NCI-H1436 (cell line): ENCODE measurements at places on chromosomes 16 and 17.

- peak; percentile 35 for DNase-seq
Observed at GRCh38 chr17:82374626-82375331, 3.2 kb downstream of the UTS2R start.

DNA sequence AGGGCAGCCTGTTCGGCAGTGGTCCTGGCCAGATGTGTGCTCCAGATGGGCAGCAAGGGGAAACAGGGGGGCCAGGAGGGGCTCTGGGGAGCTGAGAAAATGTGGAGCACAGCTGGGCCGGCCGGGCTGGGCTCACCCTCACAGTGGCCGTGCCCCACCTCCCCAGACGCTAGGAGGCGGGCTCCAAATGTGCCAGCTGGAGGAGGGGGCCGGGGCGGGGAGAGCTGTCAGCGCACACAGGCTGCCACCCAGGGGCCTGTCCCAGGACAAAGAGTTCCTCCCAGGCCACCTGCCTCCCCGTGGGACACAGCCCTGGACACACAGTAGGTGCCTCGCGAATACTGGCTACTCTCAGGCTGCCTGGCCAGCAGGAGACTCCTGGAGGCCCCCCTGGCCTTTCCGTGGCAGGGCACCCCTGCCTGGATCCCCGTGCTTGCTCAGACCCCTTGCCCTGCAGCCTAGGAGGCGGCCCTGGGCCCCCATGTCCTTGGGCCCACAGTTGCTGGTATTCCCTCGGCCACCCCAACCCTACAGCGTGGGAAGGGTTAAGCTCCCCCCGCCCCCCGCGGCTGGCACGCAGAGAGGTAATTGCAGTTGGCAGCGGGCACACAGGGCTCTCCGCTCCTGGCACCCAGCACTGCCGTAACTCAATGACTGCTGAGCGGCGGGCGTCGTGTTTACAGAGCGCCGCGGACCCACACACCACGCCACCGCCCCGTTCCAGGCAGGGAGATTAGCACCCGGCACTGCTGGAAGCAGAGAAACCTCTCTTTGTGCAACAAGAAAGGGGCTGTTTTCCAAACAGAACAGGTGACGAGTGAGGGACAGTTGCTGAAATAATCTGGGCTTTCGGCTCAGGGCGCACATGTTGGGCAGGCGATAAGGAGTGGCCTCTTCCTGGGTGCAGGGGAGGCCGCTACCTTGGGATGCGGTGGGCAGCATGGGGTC is 32.2 kb downstream of the BAHCC1 start:
- DNase-seq = peak; percentile 61

DNA sequence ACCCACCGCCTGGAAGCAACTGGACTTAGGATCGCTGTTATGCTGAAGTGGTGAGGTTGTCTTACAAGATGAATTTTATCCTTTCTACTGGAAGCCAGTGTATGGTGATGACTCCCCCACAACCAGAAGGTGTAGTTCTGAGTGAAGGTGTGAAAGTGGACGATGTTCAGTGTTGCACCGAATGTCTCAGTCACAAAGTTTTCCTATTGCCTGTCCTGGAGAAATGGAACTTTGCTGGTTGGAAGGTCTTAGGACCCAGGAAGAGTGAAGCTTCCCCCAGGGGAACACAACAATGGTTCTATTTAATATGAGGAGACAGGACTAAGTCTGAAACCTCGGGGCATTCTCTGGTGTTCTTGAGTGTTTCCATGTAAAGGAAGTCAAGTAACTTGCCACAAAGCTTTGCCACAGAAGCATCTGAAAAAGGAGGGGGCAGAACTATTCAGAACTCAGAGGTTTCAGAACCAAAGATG is 44.2 kb downstream of the USP22 start:
- no peak for DNase-seq

GRCh38 chr16:87840271-87840978 is 28.9 kb downstream of the SLC7A5 start:
- no peak for DNase-seq

DNA sequence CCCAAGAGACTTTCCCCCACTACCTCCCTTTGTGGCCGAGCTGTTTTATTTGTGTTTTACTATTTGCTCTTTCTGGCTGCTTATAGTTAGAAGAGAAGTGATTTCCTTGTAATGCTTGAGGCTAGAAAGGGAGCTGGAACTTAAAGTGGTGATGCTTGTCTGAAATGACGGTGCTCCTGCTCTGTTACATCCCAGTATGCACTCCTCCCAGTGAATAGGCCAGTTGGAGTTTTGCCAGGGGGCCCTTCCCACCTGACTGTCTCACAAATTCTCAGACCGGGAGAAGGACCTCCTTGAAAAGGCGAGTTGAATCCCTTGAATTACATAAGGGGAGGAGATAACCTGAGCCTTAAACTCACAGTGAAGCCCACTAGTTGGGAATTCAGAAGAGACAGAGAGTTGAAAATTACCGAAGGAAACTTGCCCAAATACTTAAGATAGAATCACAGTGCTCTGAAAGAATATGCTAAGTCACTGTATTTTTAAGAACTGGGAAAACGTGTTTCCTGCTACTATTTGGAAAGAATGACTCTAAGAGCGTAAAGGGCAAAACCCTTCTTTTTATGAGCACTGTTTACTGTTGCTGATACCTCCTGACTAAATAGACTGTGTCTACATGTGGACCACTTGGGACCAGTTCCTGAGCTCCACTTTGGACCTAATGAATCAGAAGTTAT is 84.7 kb upstream of the CLEC3A start:
- DNase-seq = no peak

DNA sequence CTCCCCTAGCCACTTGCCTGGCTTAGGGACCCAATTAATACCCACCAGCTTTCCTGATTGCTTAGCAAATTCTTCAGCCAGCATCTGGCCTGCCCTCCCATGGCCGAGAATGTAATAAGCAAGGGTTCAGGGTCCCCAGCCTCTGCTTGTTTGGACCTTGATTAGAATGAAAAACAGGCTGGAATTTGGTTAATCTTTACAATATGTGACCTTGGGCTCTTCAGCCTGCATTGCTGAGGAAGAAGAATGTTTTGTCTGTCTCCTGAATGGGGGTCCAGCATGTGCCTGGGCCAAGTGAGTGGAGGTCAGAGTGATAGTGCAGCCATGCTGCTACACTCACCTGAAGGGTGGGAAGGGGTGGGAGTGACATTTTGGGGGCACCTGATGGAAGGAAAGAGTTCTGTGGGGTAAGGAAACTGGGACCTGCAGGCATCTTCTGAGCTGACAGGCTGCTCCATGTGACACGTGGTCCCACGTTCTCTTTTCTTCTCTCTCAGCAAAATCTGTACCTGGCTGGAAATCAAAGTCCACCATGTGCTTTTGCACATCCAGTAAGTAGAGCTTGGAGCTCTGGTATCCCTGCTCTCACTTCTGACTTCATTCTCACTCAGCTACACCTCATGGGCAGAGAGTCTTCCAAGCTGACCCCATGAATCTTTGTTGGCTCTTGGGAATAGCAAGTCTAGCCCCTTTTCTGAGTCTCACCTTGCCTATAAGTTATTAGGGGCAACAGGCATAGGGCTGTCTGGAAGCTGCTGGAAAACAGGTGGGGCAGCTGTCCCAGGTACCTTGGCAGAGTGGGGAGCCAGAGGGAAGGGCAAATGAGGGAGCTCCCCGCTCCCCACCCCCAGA is 5.3 kb downstream of the TMEM106A start:
- no peak for DNase-seq

DNA sequence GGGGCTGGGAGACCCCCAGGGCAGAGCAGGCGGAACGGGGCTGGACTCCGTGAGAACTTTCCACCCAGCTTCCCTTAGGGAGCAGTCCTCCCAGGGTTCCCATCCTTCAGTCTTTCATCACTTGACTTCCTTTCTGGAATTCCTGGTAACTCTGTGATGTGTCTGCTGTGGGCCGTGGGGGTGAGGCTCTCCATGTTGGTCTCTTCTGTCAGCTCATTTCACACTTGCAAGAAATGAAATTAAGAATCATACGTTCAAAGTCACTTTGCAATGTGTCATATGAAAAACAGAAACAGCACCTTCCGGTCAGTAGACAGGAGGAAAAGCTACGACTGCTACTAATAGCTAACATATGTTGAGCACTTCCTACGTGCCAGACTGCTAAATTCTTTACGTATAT is 5.4 kb upstream of the BBS2 start:
- DNase-seq = no peak

DNA sequence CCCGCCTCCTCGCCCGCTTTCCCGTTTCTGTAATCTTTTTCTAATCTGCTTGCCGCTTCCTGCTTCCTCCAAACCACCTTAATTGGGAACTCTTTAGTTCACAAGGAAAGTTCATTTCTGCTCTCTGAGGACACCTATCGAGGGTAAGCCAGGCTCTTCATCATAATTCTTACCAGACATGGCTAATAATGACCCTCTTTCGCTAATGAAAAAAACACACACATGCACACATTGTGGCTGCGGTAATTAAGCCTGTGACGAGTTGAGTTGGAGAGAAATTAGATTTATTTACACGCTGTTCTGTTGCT is 100.6 kb downstream of the ZNF423 start:
- peak; percentile 4 for DNase-seq

GRCh38 chr16:86806838-86807351 is 228.5 kb downstream of the FOXL1 start:
- no peak for DNase-seq

- DNase-seq = no peak
Observed at GRCh38 chr16:73021866-73022495, 25.9 kb downstream of the ZFHX3 start.

- no peak for DNase-seq
Observed at GRCh38 chr17:34356194-34356593, at the start of gene CCL13. TSS of gene CCL13 (plus strand) at chr17:34356480. CDS start at chr17:34356527, 47 bp downstream.

GRCh38 chr16:56108056-56108471 is 83.2 kb upstream of the GNAO1 start:
- peak; percentile 38 for DNase-seq

DNA sequence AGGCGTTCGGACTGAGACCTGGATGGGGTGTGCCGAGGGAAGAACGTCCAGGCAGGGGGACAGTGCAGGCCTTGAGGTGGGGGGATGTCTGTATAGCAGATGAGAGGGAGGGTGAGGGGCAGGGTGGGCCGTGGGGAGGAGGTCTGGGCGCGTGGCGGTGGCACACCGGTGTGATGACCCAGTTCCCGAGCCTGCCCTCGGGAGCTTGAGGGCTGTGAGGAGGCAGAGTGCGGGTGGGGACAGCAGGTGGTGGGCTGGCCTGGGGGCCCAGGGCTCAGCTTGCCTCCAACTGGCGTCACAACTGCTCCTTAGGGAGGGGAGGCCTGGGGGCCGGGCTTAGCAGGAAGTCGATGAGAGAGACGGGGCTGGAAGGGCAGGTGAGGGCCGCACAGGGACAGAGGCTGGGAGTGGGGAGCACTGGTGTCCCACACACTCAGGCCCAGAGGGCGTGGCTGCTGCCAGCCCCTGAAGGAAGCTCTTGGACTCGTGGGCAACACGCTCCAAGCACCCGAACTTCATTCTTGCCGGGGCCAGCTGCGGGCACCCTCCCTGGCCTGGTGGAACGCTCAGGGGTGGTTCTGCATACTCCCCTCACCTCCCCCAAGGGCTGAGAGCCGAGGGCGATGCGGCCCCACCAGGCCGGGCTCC is 6.5 kb downstream of the CACNA1H start:
- DNase-seq = peak; percentile 36

GRCh38 chr17:28544402-28545140 is 7.9 kb downstream of the UNC119 start:
- DNase-seq = no peak

DNA sequence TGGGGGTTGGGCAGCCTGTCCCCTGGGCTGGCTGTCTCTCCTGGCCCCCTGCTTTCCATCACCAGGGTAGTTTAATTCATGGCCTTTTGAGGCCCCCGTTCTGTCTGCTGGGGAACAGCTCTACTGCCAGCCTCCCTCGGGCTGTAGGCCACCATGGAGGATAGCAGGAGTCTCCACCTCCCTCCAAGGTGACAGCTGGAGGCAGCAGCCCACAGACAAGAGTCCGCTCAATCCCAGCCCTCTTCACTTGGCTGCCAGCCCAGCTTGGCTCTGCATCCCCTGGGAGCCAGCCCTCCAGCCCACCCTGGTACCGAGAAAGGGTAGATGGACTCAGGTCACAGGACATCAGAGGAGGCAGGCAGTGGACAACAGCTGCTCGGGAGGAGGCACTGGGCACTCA is 194.6 kb upstream of the SDK2 start:
- DNase-seq = no peak

DNA sequence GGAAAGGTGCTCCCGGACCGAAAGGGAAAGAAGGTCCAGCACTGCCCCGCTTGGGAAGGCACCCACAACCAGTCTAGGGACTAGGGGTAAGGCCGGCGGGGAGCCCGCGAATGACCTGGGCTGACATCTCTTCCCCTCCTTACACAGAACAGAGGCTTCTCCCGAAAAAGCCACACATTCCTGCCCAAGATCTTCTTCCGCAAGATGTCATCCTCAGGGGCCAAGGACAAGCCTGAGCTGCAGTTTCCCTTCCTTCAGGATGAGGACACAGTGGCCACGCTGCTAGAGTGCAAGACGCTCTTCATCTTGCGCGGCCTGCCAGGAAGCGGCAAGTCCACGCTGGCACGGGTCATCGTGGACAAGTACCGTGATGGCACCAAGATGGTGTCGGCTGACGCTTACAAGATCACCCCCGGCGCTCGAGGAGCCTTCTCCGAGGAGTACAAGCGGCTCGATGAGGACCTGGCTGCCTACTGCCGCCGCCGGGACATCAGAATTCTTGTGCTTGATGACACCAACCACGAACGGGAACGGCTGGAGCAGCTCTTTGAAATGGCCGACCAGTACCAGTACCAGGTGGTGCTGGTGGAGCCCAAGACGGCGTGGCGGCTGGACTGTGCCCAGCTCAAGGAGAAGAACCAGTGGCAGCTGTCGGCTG is 1.5 kb downstream of the CNP start:
- no peak for DNase-seq

- DNase-seq = no peak
Observed at GRCh38 chr16:17812771-17813170, 342.0 kb upstream of the XYLT1 start.

GRCh38 chr17:60231234-60231633 is 81.5 kb downstream of the CA4 start:
- DNase-seq = peak; percentile 43

DNA sequence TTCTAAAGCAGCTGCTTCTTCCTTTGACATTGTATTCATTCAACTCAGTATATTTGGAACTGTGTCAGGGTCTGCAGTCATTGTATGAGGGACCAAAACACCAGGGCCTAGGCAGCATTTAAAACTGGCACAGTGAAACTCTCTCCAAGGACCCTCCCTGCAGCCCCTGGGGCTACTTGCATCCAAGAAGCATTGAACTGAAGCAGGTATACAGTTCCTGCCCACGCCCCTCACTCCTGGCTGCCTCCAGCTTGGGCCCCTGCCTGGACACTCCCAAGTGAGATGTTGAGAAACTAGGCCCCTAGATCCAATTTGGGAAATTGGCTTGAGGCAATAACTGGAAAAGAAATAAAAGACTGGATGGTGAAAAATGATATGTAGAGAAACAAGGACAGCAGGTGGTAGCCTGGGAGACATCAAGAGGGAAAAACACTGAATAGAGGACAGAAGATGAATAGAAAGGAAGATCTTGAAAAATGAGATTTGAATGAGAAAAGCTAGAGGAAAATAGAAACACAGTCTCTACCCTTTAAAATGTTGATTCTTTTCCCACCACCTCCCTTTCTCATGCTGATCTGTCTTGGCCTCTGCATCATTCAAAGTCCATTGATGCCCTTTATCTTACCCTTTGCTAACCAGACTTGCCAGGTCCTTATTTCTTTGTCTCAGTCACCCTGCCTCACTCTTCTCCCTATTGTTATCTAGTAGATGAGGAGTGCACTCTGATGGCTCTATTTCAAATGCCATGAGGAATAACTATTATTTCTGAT is 368.8 kb upstream of the CDH8 start:
- DNase-seq = no peak
